ENCODE measurements at places on chromosomes 5 and 9. TPM values are rescaled to one million over a fixed set of nuclear protein-coding genes. Genes with fewer than 3 reads are reported as not detected.
A peak's percentile ranks its signal among the peaks of the same experiment; 100 is the strongest.

- DNase-seq: no peak
These were observed 112.1 kb downstream of the EPB41L4A start for GRCh38 chr5:112306956-112307355.

DNA sequence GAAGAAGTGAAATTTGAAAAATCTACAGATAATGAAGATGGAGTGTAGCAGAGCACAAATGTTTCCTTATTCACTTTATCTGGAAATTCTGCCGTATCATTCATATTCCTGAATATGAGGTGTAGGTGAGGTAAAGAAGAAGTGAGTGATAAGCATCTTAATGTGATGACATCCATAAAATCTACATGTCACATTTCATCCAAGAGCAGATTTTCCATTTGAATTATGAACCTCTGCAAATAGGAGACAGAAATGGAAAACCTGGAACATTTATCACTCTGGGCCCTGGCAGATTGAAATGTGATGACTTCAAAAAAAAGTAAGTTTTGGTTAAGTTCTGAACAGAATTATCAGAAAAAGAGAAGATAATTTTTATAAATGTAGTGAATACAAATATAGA lies 240.2 kb downstream of the CDH12 start:
- no peak for DNase-seq

- no peak for DNase-seq
These were observed 182.0 kb upstream of the IER5L start for GRCh38 chr9:129359916-129360536.

DNA sequence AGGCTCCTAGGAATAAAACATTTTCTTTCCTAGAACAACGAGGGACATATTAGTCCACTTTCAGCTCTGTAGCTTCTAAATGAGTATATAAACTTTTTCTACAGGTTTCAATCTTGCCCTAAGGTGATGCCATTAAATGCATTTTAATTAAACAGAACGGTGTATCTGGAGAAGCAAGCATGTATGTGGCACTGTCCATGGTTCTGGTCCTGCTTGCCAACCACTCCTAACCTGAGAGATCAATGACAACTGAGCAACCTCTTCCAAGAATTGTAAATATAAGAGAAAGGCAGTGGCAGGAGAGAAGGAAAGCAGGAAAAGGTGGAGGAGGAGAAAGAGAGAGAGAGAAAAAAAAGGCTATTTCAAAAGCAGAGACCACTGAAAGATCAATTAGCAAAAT lies 95.6 kb upstream of the SPOCK1 start:
- no peak for DNase-seq

GRCh38 chr5:63049935-63050334 lies 471.3 kb downstream of the LRRC70 start:
- DNase-seq: no peak

DNA sequence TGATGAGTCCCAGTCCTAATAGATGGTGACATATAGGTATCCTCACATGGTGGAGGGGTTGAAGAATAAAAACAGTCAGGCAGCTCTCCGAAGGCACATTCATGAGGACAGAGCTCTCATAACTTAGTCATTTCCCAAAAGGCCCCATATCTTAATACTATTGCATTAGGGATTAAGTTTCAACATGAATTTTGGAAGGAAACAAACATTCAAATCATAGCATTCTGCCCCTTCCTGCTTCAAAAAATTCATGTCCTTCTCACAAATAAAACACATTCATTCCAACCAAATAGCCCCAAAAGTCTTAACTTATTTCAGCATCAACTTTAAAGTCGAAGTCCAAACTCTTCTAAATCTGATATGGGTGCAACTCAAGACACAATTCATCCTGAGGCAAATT lies 277.2 kb upstream of the NR4A3 start:
- DNase-seq: no peak

- no peak for DNase-seq
These were observed 290.2 kb upstream of the RGMB start for GRCh38 chr5:98483301-98483685.

- DNase-seq: no peak
These were observed 80.3 kb upstream of the SARDH start for GRCh38 chr9:133818444-133818843.

DNA sequence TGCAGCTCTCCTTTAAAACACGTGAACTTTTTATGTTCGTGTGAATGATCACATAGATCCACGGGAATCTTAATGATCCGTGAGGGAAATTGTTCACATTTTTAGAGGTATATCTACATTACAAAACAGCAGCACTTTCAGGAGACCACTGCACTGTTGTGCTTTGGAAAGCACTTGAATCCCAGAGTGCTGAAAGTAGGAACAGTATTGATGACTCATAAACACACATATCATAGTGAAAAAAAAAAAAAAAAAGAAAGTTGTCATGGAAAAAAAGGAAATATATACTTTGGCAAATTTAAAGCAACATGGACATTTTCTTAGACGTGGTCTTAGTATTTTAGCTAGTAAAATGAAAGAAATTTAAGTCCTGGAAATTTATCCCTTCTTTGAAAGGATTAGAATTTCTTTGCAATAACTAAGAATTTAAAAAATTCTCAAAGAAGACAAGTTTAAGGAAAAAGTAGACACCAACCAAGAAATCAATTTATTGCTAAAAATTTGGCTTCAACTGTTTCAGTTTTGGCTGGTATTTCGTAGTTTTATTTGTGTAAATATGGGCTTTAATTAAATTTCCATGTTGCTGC lies 55.4 kb downstream of the ADGRV1 start:
- DNase-seq: peak; percentile 50

GRCh38 chr5:95528565-95528964 lies 26.2 kb downstream of the SKIC3 start:
- no peak for DNase-seq

Gene SLC34A3
- total RNA-seq: not detected

Gene IRX1
- total RNA-seq: 1.1 TPM

Gene GFI1B
- total RNA-seq: not detected

Gene DMRT3
- total RNA-seq: not detected

Data from HT1080 (cell line).